ENCODE measurements at places on chromosomes 1 and 21. TPM values are rescaled to one million over a fixed set of nuclear protein-coding genes. Genes with fewer than 3 reads are reported as not detected.

Gene MMEL1
- total RNA-seq, result not detected

Gene LMX1A
- not detected for total RNA-seq

Gene DISP3
- 0.17 TPM for total RNA-seq

Gene FAM110D
- total RNA-seq, result not detected

Gene NBPF6
- total RNA-seq, result not detected

Gene MIXL1
- total RNA-seq, result not detected

Gene KRTAP19-1
- total RNA-seq, result not detected

Gene OR2T2
- not detected for total RNA-seq

Gene FLG2
- total RNA-seq, result not detected

Gene TRIM46
- total RNA-seq, result 2.4 TPM

Gene NUP210L
- not detected for total RNA-seq

Gene OPTC
- not detected for total RNA-seq

Gene SRGAP2
- total RNA-seq, result 19.3 TPM

Gene TRPM2
- 8.1 TPM for total RNA-seq

Gene CSF3R
- total RNA-seq, result not detected

Gene EXTL1
- total RNA-seq, result not detected

Gene LPAR3
- 0.16 TPM for total RNA-seq

Gene SLAMF8
- total RNA-seq, result 0.22 TPM

Gene NIPAL3
- 7.3 TPM for total RNA-seq

Gene PLPPR4
- not detected for total RNA-seq

Gene ATP6V0B
- 147 TPM for total RNA-seq

Gene CFAP107
- total RNA-seq, result not detected

Gene SV2A
- 0.17 TPM for total RNA-seq

Gene ZNF695
- 2.9 TPM for total RNA-seq

Gene DCST1
- total RNA-seq, result not detected

Gene TSPEAR
- total RNA-seq, result not detected
